Caco-2 (cell line): ENCODE measurements at places on chromosomes 4 and X.

DNA sequence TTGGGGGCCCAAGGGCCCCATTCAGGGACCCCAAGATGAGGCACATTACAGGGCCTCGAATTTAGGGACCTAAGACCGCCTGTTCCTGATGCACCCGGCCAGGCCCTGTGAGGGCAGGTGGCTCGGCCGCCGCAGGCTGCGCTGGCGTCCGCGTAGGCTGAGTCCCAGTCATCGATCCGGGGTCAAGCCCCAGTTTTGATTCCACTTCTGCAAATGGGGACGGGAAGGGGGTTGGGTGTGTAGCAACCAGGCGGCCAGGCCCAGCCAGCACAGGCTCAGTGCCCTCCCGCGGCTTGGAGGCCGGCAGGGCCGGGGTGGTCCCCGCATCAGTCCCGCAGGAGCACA, 327 bp downstream of the PNPLA4 start:
- DNase-seq, result no peak

DNA sequence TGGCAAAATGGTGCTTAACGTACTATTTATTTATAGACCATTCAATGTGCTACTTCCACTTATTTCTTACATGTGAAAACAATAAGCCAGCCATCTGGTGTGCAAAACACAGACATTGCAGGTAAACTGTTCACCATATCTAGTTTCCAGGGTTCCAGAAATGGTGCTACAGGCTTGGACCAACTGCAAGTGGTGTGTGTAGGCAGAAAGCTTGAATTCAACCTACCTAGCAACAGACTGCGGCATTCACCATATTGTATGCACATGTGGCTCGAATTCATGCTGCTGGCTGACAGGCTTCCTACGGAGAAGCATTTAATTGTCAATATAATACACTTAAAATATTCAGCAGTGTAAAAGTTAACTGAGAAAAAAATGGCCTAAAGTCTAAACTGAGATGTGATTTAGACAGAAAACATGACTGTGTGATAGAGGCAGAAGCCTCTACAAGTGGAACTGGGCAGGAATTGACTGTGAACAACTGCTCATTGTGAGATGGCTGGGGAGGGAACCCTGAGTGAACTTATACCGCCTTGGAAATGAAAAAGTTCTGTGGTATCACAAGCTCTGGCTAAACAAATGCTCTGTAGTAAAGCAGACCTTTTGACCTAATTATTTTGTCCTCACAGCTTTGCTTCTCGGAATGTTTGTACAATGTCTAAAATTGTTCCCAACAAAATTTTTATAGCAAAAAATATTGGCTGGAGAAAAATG, 434.7 kb downstream of the GRIA2 start:
- DNase-seq, result no peak

- DNase-seq, result no peak
Measured at GRCh38 chrX:20796450-20796849, 529.7 kb upstream of the RPS6KA3 start.

DNA sequence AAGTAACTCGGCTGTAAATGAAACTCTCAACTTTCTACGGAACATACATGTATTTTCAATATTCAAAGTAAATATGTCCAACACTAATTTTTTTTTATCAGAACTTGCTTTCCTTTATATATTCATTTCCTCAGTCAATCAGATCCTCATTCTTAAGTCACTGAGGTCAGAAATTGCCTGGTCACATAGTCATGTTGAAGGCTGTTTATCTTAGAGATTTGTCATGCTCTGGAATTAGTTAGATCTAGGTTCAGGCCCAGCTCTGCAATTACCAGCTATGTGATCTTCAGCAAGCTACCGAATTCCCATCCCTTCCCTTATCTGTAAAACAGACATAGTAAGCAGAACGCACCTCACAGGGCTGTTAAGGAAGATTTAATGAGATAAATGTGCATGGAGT, 228.8 kb downstream of the SPCS3 start:
- no peak for DNase-seq

DNA sequence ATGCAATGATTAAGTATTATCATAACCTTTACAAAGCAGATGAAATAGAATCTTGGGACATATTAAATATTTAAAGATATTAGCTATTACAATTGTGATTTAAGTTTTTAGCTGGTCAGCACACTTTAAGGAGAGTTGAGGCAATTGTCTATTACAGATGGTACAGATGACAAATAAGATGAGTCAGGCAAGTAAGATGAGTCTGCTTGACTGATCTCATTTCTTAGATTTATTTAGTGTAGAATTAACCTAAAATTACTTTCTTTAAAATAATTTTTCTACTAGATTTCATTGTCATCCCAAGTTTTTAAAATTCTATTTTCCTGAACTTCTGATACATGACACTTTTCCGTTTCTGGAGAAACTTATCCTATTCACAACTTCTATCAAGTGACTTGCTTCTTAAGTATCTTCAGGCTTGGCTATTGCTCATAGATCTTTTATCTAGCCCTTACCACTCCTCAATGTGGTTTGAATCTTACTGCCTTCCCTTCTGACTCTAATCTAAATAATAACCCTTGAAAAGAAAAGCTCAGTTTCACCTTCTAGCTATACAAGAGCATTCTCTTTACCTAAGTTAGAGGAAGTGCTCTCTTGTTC, 32.9 kb downstream of the CXCL1 start:
- DNase-seq, result no peak

DNA sequence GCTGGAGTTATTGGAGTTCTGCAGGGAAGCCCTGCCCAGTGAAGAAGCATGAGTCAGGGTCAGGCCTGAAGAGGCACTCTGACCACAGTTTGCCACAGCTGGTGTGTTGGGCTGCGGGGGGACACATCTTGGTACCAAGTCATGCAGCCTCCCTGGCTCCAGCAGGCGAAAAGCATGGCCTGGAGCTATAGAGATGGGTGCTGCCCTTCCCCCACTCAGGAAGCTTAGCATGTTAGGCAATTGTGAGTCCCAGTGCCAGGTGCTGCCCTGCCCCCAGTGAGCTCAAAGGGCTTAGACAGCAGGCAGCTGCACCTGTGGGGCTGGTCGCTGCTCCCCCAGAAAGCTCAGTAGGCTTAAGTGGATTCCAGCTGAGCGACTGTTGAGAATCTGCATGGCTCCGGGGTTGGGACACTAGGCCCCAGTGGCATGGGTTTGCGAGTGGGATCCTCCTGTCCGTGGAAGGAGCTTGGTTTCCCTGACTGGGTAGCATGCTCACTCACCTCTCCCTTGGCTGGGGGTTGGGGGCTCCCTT, 755.5 kb downstream of the GLUD2 start:
- no peak for DNase-seq

DNA sequence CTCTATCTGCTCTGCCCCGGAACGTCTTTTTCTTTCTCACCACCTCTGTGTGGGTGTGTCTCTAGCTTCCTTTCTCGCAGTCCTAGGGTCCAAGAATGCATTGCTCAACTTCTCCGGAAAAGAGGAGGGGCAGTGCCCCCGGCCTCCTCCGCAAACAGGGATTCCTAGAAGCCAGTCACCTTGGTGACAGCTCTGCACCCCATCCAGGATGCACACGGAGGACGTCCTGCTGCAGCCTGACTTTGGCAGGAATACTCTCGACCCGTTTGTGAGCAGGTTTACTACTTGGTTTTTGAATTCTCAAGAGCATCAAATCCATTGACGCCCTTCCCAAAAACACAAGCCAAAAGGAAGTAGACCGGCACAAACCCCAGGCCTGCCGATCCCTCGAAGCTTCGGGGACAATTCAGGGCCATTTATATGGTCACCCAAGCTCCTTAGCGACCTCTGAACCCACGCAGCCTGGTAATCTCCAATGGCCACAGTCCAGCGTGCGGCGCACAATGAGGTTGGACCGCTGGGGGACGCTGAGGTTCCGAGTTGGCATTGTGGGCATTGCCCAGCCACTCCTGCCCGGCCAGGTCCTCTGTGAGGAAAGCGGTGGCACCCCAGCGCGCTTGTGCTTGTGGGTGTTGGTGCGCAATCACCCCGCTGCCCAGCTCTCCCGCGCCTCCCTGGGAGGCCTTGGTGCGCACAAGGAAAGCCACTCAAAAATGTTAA, 9.8 kb downstream of the NKX3-2 start:
- DNase-seq, result no peak

DNA sequence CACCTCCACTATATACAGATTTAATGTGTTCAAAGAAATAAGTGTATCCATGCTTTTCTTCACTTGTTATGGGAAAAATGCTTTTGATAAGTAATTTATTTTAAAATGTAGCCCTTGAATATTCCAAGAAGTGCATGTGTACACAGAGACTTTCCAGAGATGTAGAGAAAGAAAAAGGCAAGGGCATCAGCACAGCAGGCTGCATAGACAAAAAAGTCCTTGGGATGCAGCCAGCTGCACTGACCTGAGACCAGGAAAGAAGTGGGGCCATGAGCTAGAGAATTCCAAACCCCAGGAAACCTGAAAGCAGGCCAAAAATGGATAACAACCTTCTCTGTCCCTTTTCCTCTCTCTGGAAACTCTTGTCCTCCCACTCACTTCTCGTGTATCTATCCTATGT, 51.6 kb upstream of the PRDM8 start:
- no peak for DNase-seq

DNA sequence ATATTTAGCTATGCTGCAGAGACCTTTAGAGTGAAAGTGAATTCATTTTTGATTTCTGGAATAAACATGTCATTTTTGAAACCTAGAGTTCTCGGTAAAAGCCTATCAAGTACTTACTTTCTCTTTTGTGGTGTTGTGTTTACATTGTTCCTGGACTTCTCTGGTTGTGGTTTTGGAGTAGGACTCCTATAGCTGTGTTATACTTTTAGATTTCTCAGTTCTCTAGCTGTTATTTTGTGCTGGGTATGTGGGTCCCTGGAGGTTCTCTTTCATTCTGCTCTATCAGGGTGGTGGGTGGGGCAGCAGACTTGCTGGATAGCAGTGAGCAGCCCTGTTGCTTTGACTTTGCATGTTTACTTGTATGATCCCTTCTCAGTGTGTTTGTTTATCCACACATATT, 25.6 kb upstream of the MSMO1 start:
- DNase-seq, result no peak

DNA sequence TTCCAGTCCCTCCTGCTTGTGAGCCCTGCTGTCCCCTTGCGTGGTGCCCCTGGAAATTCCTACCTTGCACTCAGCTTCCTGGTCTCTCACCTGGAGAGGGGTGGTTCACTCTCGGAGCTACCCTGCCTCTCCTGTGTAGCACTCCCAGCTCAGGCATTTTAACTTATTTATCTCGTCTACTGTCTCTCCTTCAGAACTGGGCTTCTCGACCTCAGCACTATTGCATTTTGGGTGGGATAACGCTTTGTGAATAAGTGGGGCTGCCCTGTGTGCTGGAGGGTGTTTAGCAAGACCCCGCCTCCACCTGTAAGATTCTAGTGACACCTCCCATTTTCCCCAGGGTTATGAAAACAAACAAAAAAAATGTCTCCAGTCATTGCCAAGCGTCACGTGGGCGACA, 56.0 kb upstream of the SORCS2 start:
- DNase-seq, result no peak
